ENCODE measurements at places on chromosomes 11 and 22.

DNA sequence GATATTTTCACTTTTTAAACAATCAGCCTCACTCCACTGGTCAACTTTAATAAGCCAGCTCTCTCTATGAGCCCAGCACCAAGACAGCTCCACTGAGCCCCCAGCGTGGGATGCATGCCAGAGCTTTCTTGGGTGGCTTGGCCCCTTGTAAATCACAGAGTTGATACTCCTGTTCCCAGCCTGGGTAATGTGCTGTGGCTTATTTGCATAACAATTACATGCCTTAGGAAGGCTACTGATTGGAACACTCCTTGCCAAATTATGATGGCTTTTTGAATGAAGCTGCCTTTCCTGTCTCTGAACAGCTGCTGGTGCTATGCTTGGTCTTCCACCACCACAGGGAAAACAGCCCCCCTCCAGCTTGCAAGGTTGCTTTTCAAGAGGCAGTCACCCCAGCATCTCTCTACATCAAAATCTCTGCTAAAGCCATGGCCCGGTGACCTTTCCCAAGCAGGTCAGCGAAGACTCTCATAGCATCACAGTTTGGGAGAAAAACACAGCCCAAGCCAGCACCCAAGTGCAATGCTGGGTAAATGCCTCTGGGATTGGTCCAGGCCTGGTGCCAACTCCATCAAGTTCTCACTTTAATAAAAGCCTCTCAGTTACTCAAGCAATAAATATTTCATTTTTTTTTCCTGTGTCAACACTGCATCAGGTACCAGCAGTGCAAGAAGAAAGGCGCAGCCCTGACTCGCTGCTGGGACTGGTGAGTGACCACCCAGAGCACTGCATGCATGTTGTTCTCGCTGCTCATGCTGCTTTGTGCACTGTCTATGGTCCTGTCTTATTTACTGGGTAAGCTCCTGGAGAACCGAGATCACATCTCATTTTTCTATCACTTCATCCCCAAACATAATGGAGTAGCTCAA, 549.3 kb downstream of the OPCML start:
- no peak for DNase-seq

- no peak for DNase-seq
These were observed 37.4 kb upstream of the ST14 start for GRCh38 chr11:130122141-130122575.

DNA sequence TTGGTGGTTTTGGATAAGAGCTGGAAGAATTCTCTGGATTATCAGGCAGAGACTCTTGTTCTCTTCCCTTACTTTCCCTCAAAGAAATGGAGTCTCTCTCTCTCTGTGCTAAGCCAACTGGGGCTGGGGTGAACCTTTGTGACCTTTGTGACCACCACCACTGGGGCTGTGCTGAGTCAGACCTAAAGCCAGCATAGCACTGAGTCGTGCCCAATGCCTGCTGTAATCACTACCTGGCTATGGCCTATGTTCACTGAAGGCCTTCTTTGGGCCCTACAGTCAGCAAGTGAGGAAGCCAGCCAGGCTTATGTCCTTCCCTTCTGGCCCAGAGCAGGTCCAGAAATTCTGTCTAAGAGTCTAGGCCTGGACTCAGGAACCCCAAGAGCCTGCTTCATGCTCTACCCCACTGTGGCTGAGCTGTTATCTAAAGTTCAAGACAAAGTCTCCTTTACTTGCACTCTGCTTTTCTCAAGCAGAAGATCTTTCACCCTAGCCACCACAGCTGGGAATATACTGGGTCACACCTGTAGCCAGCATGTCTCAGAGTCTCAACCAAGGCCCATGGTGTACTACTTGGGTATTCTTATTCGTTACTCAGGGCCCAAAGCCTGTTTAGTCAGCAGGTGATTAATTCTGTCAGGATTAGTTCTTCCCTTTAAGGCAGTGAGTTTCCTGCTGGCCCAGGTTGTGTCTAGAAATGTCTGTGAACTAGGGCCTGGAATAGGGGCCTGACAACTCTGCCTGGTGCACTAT, 86.0 kb downstream of the EHF start:
- DNase-seq: no peak

DNA sequence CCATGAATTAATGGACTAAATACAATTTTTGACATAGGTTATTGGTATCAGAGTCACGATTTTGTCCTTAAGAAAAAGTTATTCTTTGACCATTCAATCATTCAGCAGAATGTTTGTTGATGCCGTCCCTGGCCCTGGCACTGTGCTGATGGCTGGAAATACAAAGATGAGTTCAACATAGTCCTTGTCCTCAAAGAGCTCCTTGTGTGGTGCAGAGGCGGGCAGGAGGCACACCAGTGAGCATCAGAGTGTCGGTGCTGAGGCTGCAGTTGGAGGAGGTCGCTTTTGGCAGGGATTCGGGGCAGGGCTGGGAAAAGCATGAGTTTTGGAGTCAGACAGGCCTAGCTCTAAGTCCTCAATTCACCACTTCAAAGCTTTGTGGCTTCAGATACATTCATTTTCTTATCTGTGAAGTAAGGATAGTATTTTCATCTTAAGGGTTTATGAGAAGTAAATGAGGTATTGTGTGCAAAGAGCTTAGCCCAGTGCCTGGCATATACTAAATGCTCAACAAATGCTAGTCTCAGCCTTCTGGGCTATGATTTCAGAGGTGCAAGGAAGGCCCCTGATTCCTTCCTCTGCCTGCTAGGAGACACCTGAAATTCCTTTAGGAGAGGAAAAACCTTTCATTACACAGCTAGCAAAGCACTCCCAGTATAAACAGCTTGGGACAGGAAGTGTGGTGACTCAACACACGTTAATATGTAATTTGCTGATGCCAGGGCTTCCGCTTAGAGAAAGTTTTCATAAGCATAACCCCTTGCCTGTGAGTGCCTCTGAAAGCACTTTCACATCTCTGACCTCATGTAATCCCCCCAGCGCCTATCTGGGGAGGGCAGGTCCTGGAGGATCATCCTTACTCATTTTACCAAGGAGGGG, 113.8 kb downstream of the NECTIN1 start:
- no peak for DNase-seq

GRCh38 chr22:41966607-41967240, 2.5 kb upstream of the SEPTIN3 start:
- no peak for DNase-seq

DNA sequence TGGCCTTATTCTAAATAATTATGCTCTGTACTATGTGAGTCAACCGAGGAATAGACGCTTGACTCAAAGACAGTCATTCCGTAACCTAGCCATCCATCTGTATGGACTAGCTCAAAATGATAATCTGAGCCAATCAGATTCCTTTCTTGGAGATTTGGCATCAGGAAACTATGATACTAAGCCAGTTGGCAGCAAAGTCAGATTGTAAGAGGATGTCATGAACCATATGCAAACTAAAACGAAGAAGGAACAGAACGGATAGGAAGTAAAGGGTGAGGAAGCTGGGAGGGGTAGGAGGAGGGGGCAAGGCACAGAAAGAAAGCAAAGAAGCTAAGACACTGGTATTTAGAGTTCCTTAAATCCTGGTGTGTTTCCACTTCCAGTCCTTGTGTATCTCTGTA, 10.7 kb upstream of the SESN3 start:
- DNase-seq: no peak

Measured in T-helper 9 cell (primary cell).